ENCODE measurements at places on chromosomes 6 and 20.

- DNase-seq: no peak
These were observed 52.8 kb downstream of the ZMYND8 start for GRCh38 chr20:47303736-47304135.

DNA sequence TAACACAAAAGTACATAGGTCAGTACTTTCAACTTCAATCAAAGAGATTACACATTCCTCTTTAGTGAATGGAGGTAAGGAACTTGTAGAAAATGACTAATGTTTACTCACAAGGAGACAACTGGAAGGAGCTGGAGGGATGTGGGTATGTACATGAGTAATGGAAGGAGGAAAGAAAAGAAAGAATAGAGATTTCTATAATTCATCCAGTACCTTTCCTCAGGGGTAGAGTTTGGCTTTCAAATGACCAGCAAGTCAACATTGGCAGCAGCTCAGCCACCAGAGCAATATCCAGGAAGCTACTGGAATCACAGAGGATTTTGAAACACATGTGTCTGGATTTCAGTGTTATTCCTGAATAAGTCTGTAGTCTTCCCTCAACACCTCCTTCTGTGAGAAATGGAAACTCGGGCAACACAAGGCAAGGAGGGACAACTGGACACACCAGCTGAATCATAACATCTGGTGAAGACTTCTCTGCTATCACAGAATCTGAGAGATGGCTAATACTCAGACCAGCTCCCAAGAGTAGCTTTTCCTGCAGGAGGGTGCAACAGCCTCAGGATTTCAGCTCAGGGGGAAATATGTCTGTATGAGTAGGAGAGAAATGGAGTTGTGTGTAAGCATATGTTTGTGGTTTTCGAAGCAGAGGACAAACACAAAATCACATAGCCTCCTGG, 98.8 kb downstream of the HAO1 start:
- DNase-seq: no peak

- no peak for DNase-seq
These were observed 63.2 kb upstream of the ARMH2 start for GRCh38 chr6:24861934-24862333.

DNA sequence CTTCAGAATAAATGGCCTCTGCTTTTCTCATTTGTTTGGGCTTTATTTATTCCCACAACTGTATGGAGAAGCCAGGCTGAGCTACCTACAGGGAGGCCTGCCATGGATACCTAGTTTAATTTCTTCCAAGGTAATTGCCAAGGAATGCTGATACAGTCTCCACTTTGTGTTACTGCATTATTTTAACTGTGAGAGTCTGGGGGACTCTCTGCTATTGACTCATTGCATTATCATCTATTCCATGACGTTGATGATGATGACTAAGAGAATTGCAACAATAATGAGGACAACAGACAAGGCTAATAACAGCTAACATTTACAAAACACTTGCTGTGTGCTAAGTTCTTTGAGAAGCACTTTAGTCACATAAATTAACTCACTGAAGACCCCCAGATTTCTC, 88.3 kb upstream of the COL21A1 start:
- DNase-seq: no peak

GRCh38 chr6:11702500-11703130, 76.0 kb downstream of the ADTRP start:
- DNase-seq: no peak

DNA sequence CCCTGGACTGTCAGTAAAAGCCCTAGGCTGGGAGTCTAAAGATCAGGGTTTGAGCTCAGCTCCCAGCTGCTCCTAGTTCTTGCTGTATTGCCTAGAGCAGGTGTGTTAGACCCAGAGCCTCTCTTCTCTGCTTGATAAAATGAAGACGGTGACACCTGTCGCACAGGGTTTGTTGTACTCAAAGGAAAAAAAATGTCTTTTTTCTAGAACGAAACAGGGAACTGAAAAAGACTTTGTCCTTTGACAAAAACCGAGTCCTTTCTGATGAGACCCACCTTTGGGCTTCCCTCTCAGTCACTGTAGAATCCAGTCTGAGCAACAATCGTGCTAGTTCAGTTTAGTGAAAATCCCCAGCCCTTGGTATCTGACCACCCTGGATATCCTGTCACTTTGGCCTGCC, 102.1 kb upstream of the LAMP5 start:
- DNase-seq: no peak

DNA sequence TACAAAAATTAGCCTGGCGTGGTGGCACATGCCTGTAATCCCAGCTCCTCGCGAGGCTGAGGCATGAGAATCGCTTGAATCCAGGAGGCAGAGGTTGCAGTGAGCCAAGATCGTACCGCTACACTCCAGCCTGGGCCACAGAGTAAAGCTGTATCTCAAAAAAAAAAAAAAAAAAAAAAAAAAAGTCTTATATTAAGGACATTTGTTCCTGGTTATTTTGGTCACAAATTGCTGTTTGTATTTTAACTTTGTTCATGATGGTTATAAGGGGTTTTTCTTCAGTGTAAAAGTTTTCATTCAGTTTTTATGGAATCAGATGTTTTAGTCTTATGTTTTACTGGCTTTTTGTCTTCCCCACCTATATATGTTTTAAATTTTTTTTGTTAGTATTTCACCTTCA, 13.9 kb downstream of the FILIP1 start:
- DNase-seq: no peak

DNA sequence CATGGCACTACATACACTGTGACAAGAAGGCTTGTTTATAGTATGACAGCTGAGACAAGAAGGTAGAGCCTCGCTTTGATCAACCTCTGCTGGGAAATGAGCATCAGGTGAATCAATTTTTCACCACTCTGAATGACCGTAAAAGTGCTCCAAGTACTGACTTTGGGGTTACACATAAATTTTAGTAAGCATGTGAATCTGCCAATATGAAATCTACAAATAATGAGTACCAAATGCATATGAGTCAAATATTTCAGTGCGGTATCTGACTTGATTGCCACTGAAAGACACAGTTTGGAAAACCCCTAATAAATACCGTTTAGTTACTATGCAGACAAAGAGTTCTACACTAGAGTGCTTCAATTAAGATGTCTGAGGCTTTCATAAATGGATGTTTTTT, 77.8 kb downstream of the ATG5 start:
- DNase-seq: no peak

- no peak for DNase-seq
These were observed 284.3 kb upstream of the SULF2 start for GRCh38 chr20:48069596-48069995.

DNA sequence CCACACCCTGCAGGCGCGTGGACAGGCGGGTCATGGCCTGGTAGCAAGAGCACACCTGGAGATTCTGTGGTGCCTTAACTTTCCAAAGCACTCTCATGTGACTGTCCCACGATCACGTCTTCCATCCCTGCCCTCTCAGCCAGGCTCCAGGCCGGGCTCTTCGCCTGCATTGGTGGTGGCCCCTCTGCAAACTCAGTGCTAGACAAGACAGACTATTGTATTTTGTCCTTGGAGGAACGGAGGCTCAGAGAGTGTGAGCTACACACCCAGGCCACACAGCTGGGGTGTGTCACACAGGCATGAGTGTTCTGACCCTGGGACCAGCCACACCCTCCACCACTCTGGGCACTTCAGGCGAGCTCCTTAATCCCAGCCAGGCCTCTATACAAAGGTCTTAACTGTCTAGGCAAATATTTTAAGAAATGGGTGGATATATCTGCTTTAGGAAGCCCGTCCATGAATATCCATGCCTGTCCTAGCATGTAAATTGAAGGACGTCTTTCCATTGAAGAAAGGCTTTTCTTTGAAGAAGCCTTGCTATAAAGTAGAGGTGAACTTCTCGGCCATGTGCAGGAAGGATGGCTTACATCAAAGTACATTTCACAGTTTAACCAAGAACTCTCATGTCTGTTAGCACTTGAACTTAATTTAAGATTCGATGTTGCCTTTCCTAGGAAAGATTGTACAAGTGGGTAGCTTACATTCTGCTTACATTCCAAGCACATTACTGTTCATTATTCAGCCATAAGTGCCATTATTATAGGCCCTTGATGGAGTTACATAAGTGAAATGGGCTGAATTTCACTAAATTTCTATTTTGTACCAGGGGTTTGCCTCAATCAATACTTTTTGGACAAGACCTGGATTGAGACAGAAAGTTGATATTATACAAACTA, 263.9 kb downstream of the DLL1 start:
- DNase-seq: no peak

DNA sequence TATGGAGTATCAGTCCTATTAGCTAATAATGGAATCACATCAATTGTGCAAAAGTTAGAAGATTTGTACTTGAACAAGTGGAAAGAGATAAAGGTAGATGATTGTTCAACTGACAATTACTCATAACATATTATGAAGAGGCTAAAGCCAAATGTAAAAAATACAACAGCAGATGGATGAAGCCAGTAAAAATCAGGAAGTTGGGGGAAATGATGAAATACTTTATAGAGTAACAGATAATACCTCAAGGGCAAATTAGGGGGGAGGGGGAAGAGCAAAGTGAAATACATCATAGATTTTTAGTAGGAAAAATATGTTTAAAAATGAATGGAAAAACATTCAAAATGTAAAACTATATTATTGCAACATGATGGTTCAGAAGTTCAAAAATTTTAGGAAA, 114.0 kb downstream of the PDSS2 start:
- DNase-seq: no peak

- no peak for DNase-seq
These were observed 362.6 kb downstream of the QKI start for GRCh38 chr6:163776906-163777686.

DNA sequence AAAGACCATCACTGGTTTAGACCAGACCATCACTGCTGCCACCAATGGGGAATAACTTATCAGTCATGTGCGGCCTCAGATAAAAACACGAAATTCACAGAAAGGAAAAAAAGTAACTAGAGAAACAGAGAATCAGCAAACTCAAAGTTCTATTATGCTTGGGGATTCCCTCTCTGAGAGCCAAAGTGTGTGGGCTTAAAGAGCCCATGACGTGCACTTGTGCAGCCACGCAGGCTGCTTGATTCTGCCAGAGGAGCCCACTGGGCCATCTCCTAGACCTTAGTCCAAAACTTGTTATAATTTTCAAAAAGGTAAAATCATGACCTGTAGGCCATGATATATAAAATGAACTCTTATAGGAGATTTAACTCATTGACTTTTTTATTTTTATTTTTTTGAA, 15.2 kb downstream of the RAB44 start:
- no peak for DNase-seq

DNA sequence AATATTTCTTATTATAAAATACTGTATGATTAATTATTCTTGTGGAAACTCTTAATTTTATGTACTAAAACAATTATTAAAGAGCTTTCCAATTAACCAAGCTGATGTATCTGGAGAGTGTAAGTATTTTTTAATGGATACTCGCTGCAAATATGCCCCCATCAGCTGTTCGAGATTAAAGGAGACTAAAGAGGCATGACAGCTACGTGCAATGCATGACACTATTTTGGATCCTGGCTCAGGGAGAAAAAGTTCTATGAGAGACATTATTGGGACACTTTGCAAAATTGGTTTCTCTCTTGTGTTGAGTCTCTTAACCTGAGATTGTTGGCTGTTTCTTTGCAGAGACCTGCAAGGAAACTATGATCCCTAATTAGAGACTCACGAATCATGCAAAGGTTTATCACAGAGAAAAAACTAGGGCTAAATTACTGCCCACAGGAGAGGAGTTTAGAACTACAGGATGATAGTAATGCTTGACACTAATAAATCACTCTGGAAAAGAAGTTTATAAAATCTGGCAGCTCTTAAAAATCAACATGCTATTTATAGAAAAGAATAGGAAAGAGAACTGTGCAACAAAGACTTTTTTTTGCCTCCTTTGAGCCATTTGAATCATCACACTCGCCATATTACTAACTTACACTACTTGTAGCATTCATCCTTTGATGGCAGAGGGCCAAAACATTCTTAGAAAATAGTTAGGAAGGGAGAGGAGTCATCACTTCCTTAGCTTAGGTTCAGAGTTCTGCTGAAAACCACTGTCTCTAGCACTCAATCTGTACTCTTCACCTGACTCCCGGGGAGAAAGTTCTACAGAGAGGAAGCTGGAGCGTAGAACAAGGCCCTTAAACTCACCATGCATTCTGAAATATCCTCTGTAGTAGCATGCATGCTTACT, 25.3 kb downstream of the NRN1 start:
- DNase-seq: no peak

GRCh38 chr20:16491294-16491905, 81.8 kb downstream of the KIF16B start:
- DNase-seq: peak; percentile 24

DNA sequence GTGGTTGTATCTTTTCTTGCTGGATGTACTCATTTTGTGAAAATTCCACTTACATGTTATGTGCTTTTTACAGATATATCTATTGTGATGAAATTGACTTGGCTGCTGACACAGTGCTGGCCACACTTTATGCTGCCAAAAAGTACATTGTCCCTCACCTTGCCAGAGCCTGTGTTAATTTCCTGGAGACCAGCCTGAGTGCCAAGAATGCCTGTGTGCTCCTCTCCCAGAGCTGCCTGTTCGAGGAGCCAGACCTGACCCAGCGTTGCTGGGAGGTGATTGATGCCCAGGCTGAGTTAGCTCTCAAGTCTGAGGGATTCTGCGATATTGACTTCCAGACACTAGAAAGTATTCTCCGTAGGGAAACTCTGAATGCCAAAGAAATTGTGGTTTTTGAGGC, 4.9 kb downstream of the BTBD3 start:
- DNase-seq: no peak

DNA sequence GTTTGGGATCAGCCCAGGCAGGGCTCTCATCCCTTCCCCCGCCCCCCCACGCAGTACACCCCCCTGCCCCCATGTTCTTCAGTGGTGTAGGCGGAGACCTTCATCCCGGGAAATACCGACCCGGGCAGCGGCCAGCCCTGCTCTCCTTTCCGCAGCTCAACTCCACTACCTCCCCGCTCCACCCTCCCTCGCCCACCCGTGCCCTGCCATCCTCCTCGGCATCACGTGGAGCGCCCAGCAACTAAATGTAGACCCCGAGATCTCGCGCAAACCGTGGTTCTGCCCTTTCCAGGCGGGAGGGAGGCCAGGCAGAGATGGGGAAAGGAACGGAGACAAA, 1932.2 kb upstream of the DEFB115 start:
- DNase-seq: no peak

DNA sequence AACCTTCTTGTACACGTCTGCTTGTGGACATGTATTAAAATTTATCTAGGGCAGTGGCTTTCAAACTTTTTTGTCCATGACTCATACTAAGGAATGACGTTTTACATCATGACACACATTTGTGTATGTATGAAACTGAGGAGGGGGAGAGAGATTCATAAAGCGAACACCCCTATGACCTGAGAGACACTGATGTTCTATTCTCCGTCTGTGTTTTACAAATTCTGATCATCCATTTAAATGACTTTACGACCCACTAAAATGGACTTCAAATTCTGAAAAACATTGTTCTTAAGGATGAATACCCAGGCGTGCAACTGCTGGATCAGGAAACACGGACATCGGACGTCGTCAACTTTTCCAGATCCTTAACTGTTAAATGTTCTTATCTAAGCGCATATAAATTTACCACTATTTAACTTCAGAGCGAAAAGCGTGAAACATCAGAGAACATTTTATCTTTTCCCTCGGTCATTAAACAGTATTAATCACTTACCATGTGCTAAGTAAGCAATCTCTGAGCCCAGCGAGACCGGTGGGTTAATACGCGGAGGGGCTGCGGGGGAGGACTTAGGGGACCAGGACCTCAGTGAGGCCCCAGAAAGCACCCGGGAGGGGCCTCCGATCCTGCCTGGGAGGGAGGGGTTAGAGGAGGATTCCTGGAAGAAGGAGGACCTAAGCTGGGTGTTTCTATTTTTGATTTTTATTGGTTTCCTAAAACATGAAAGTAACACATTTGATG, 1.2 kb downstream of the PLAGL1 start:
- no peak for DNase-seq

Measured in NCI-H446 treated with DMSO at 0.1 percent for 48 hours (cell line).